ENCODE measurements at places on chromosomes 4 and X.

DNA sequence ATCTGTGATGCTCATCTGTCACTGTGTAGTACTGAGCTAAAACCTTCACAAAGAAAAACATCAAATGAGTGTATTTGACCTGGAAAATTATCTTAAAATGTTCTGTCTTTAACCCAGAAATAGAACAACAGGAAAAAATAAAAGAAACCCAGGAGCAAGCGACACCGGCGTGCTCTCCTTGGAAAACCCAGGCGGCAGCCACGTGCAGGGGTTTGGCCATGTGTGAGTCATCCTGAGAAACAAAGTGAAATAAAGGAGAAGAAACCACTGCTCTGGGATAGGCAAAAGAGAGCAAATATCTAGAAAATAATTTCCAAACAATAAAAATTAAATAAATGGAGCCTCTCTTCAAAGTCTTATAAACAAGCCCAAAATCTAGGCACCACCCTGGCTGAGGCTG, 20.0 kb upstream of the TMEM128 start:
- no peak for DNase-seq

- no peak for DNase-seq
These were observed 112.4 kb upstream of the CXCL13 start for GRCh38 chr4:77493120-77493752.

DNA sequence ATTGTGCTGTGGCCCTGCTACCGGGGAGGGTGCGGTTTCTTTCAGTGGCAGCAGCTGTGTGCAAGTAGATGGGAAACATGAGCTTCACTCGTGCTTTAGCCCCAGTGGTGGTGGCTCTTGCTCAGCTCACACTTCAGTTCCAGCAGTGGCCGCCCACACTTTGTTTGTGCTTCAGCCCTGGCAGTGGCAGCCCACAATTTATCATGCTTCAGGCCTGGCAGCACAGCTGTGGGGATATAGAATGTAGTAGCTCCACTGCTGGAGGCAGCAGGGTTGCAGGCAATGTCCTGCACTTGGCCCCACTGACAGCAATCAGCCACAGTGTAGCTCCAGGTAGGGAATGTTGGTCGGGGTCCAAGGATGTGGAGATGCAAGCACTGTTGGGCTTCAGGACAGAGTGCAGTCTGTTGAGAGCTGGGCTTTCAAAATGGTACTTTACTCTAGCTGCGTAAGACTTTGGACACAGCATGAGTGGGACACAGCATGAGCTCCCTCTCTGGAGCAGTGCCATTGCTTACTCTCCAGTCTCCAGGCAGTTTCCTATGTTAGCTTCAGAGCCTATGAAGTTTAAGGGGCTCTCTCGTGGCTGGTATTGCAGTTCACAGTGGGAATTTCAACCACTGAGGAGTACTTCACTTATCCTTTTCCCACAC, 413.1 kb downstream of the PDGFC start:
- DNase-seq, result no peak

- DNase-seq, result no peak
These were observed 250.0 kb upstream of the NR3C2 start for GRCh38 chr4:148692242-148692641.

DNA sequence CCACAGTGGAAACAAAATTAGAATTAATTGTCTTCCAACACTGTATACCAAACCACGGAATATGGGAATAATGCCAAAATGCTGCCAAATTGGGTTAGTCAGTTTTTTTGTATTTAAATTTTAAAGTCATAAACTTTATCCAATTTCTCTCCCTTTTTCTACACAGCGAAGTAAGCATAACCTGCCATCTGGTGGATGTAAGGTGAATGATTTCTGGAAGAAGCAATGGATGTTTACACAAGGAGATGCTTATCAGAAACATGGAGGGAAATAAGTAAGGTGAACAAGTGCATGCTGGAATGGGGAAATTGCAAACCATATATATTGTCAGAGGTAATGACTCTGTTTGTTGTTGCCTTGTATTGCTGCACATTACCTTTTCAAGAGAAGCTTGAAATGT, 691.9 kb downstream of the TECRL start:
- DNase-seq, result no peak

- no peak for DNase-seq
These were observed 46.0 kb downstream of the COQ2 start for GRCh38 chr4:83238393-83239248.

GRCh38 chr4:186192066-186192612, 772 bp downstream of the CYP4V2 start:
- DNase-seq, result peak; percentile 7

- no peak for DNase-seq
These were observed 275.8 kb downstream of the PTTG2 start for GRCh38 chr4:38236003-38236402.

DNA sequence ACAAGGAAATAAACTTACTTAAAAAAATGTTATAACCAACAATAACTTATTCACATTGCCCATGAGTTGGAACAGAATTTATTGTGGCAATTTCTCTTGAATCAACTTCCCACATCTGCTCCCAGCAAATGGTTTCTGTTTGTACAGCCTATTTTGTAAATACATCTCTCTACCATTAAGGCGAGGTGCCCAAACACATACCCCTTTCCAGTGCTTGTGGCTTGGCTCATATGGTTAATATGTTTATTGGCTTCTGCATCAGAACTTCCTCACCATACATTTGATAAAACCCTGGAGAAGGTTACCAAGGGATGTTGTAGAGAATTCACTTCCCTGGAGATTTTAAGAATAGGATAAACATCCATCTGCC, 207.1 kb downstream of the SOWAHB start:
- no peak for DNase-seq

DNA sequence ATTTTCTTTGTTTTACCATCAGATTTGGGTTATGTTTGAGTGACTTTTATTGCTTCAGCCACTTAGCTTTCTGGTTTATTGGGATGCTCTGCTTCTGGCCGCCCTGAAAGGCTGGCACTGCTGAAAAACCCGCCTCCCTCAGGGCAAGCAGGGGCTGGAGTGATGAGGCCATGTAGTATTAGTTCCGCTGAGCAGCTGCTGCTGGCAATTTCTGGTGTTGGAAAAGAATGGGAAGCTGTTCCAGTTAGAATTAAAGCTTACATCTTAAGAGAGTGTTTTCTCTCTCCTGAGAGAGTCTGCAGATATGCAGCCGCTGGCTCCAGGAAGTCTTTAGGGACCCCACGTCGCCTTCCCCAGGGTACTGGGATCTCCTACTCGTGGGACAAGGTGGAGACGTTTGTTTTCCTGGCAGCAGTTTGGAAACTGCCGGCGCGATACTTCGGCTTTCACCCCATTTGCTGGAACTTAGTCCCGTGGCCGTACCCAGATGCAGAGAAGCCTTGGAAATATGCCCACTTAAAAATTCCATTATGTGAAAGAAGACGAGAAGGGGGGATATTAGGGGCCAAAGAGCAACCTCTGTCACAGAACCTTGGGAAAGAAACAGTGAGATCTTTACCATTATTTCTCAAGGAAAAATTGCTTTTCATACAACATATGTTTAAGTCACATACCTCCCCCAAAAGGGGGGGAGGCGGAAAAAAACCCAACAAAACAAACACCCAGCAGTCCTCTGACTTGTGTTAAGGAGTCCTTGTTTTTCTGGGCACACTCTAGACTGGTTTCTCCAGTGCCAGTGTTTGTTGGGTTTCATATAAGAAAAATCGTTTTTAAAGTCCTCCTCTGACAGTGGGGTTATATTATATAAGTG, 72.6 kb downstream of the TMEM131L start:
- no peak for DNase-seq

- no peak for DNase-seq
These were observed 87.0 kb downstream of the EFNB1 start for GRCh38 chrX:68915778-68916177.

- DNase-seq, result no peak
These were observed 772.9 kb upstream of the TENM3 start for GRCh38 chr4:181470306-181470705.

DNA sequence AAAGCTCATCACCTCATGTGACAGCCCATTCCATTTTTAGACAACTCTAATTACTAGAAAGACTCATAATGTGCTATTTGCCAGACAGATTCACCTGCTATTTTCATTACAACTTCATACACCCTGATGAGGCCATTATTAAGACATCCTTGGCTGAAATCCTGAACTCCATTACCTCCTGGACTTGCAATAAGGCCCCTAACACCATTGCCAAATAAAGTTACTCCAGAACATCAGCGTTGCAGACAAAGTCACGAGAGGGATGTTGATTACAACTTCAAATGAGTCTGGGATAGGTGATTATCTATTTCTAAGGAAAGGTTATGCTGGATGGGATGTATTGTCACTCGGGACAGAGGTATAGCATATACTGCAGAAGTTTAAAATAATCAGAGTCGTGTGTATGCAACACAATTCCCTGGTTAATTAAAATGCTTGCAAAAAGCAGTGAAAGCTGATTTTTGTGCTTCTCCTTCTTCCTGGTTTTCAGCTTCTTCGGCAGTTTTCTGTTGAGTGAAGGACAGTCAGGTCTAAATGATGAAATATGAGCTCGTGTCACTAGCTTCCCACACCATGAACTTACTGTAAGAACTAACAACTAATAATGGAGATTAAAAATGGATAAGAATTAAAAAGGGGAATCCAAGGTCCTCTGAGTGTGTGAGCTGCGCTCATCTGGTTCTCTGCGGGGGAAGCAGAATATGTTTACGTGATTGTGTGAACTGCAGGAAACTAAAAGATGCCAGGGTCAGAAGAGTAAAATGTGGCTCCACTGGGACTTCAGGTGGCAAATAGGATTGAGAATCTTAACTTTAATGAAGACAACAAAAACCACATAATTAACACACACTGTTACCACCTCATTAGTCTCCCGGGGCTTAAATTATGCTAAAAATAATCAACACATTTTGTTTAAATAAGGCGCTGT, 17.6 kb upstream of the SOD3 start:
- no peak for DNase-seq

- DNase-seq, result peak; percentile 5
These were observed 6.9 kb upstream of the HELT start for GRCh38 chr4:185011408-185011807.

- DNase-seq, result no peak
These were observed 71.1 kb upstream of the PHOX2B start for GRCh38 chr4:41819621-41820020.

- DNase-seq, result peak; percentile 40
These were observed 74.0 kb upstream of the BCOR start for GRCh38 chrX:40171513-40172400.

GRCh38 chr4:77990904-77991358, 66.2 kb upstream of the FRAS1 start:
- DNase-seq, result no peak

- DNase-seq, result no peak
These were observed 4.6 kb downstream of the RAB33A start for GRCh38 chrX:130176354-130176776.

GRCh38 chr4:4216648-4217047, 10.1 kb downstream of the OTOP1 start:
- no peak for DNase-seq

DNA sequence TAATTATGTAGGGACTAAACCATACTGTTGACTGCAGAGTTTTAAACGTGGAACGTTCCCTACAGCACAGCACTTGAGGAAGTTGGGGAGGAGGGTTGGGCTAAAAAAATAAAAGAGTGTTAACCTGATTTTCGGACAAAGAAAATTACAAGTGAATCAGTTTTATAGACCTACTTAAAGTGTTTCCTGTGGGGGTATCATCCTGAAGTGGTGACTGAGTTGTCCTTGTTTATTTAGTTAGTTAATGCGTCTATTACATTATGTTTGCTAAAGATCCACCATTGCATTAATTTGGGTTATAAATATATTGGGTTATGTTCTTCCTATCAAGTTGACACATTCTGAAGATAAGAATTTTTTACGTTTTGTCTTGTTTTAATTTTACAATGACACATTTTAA, 14.7 kb downstream of the UNC5C start:
- no peak for DNase-seq

DNA sequence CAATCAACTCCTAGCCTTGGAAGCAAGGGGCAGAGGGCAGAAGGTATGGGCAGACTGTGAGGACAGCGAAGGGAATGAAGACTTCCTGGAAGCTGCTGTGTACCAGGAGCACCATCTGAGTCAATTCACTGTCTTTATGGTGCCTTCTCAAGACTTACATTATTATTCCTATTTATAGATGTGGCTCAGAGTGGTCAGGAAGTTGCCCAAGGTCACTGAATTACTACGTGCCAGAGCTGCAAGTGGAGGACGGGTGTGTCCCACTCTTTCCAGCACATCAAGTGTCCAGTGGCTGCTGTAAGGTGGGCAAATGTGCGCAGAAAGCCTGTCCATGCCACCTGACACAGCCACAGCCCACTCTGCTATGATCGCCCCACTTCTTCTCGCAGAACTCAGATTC, 32.0 kb downstream of the SMPX start:
- no peak for DNase-seq

DNA sequence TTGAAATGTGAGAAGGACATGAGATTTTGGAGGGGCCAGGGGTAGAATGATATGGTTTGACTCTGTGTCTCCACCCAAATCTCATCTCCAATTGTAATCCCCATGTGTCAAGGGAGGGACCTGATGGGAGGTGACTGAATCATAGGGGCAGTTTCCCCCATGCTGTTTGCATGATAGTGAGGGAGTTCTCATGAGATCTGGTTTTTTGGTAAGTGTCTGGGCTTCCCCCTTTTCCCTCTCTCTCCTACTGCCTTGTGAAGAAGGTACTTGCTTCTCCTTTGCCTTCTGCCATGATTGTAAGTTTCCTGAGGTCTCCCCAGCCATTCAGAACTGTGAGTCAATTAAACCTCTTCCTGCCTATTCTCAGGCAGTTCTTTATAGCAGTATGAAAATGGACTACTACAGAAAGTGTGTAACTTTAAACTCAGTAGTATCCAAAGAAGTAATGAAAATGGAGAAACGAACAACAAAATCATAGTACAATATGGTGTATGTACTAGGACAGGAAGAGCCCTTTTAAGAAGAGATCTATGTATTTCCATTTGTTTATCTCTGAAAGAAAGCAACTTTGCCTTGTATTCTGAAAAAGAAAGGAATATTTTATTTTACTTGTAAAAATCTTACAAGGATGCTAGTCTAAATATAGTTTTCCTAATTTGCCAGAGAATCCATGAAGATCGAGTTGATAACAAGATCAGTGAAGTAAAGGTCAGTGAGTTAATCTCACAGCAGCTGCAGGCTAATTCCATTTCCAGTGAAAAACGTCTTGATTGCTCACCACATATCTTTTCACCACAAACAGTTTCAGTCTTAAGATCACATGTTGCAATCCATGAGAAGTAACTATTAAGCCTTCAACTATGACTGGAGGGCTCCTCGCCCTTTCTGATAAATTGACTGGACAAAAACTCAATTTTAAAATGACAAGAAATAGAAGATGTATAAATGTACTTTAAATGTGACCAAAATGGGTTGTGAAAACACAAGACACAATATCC, 20.5 kb downstream of the PKD2 start:
- DNase-seq, result no peak

GRCh38 chr4:17490575-17491059, 21.3 kb downstream of the QDPR start:
- DNase-seq, result no peak
